ENCODE measurements at places on chromosomes 13 and 19.

DNA sequence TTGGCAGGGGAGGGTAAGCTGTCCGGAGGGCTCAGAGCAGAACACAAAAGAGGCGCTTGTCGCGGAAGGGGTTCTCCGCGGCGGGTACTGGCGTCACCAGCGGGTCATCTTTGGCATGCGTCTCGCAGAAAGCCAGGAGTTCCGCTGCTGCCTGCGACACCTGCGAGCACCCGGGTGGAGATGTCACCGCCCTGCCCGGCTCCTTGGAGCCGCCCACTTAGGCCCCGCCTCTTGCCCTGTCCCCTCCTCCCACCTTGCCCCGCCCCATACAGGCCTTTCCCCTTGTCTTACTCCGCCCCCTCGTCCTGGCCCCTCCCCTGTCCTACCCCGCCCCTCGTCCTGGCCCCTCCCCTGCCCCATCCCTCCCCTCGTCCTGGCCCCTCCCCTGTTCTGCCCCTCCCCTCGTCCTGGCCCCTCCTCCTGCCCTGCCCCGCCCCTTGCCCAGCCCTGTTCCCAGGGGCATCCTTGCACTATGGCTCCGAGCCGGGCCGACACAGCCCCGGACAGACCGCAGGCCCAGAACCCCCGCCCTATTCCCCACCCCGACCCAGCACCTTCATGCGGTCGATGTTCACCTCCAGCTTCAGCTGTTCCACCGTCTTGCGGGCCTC is 1.9 kb downstream of the GNG8 start:
- DNase-seq = peak; percentile 97

DNA sequence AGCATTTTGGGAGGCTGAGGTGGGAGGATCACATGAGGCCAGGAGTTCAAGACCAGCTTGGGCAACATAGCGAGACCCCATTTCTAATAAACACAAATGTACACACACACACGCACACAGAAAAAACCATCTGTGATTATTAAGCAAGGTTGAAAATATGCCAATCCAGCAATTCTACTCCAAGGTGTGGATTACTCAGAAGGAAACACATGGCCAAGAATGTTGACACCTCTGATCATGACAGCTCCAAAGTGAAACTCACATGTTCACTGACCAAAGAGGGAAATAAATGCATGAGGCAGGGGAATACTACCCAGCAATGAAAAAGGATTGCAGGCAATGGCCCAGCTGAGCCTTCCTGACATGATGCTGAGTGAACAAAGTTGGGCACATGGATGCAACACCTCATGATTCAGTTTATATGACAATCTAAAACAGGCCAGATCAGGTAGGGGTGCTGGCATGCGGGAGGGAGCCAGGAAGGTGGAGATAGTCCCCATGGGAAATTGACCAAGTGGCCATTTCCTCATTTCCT is 4.4 kb downstream of the DOCK6 start:
- no peak for DNase-seq

DNA sequence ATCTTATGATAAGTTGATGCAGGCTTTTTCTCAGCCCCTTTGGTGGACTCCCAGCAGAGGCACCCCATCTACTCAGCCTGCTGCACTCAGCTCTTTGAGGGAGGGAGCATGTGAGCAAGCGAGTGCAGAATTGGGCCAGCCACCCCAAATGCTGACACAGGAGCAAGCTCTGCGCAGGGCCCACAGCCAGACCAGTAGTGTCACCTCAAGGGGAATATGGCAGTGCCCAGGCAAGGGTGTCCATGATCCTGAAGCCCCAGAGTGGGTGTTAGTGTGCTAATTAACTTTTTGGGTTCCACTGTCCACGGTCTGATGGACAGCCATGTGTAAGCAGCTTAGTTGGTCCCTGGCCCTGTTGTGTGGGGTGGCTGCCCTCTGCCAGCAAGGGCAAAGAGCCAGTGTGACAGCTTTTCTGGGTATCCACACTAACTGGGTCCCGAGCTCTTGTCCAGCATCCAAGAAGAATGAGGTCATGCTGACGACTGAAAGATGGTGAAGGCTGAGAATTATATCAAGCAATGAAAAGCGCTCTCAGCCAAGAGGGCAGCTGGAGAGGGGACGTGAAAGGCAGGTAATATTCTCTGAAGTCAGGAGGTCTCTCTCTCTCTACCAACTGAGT is 898.3 kb upstream of the PCDH9 start:
- no peak for DNase-seq

- DNase-seq = no peak
These were observed 51.1 kb downstream of the FNDC3A start for GRCh38 chr13:49026851-49027250.

DNA sequence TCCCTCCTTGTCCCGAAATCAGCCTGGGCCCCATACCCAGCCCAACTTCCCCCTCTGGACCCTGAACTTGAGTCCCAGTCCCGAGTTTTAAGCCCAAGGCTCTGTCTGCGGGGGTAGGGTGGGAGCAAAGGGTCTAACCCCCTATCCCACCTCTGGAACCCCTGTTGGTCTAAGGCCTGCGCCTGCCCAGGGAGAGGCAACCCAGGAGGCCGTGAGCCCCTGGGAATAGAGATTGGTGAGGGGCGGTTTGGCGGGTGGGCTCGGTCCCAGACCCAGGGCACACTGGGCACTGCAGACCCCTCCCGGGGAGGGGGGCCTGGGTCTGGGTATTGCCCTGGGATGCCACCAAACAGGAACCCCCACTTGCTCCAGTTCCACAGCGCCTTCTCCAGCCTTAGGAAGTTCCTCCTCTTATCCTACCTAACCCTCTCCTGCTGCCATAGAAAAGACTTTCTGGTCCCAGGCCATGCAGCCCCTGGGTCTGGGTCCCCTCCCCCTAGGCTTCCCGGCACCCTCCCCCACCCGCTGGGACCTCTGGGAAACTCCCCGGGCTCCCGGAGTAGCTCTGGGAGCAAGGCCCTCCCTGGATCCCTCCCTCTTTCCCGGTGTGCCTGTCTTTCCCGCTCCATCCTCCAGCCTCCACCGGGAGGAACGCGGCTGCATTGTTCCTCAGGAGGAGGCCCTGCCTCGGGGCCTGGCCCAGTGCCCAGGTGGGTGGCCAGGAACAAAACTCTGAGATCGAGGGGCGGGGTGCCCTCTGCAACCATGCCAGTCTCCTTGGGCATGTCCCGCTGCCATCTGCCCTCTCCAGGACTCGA is 33.6 kb upstream of the NANOS3 start:
- DNase-seq = peak; percentile 74

- DNase-seq = no peak
These were observed at the start of gene CEACAM1 for GRCh38 chr19:42528354-42529247. Gene CEACAM1 (minus strand): TSS chr19:42528481. CDS start chr19:42528374, 107 bp downstream.

Measured in H9 (cell line).